ENCODE measurements at places on chromosomes 6 and 20.

DNA sequence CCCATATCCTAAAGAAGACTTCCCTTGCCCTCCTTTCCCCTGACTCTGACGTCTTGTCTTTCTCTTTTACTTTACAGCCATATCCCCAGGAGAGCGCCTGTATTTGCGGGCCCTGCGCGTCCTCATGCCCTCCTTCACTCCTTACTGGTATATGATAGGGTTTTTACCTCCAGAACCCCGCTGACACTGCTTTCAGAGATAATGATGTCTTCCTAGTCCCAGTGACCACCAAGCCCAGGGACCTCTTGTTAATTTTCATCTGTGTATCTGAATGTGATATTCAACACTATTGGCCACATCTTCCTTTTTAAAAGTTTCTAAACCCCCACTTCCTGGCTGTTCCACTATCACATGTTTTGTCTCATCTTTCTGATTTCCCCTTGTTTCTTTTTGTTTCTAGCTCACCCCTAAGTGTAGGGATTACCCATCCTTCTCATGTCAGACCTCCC, 102.0 kb downstream of the HIVEP1 start:
- DNase-seq = no peak

DNA sequence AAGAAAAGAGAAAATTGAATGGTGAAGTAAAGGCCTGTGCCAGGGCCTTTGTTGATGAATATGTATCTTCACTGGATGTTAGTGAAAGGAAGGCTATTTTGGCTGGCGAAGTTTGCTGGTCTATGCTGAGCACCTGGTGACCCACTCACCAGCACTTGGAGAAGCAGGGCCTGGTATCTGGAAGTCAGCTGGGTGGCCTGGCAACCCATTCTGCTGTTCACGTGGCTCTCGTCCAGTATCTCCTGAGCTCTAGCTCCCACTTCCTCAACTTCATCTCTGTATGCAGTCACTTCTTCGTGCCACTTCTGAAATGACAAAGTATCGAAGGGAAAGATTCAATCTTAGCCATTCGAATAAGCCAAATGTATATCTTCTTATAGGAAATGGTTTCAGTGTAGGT, 283.7 kb downstream of the SYNE1 start:
- no peak for DNase-seq

DNA sequence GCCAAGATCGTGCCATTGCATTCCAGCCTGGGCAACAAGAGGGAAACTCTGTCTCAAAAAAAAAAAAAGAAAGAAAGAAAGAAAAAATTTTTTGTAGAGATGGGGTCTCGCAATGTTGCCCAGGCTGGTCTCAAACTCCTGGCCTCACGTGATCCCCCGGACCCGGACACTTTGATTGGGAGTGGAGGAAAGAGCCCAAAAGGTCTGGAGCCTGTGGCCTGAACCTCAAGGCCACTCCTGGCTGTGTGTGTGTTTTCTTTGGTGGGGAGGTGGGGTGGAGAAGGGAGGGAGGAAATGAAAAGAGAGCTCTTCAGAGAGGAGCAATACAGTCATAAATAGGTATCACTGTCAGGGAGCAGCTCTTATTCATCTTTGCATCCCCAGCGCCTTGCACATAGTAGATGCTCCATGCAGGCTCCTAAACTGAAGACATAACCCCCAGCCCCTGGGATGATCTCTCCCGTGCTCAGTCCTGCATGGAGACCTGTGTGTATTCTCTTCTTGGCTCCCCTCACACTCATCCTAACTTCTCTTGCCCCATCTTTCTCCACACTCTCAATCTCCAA, 75.7 kb downstream of the FGD2 start:
- DNase-seq = no peak

DNA sequence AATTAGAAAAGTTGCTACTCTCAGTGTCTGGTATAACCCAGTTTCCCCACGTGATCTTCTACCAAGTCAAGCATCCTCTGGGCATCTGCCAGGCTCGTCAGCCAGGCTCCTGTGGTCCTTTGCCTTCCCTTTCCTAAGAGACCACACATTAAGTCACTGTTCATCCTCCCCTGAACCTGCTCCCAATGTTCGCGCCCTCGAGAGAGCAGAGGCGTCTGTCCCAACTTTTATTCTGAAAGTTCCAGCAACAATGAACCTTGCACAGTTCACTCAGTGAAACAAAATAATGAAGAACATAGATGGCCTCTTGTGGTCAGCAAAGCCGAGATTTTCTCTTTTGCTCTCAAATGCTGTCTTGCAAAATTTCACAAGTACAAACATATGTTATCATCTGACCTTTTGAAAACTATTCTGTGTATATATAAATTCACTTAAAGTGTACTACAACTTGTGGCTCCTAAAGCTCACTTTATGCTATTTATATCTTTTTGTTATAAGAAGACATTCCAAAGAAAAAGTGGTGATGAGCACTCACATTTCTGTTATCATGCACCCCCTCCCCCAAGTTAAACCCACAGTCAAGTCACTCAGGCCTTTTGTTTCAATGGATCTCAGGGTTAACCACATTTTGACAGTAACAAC, 39.2 kb upstream of the NHSL1 start:
- no peak for DNase-seq

GRCh38 chr6:134667111-134667510, 282.8 kb downstream of the ALDH8A1 start:
- no peak for DNase-seq

GRCh38 chr6:68339488-68340131, 295.5 kb upstream of the ADGRB3 start:
- no peak for DNase-seq

- no peak for DNase-seq
Measured at GRCh38 chr6:135798751-135799515, 52.6 kb upstream of the PDE7B start.

DNA sequence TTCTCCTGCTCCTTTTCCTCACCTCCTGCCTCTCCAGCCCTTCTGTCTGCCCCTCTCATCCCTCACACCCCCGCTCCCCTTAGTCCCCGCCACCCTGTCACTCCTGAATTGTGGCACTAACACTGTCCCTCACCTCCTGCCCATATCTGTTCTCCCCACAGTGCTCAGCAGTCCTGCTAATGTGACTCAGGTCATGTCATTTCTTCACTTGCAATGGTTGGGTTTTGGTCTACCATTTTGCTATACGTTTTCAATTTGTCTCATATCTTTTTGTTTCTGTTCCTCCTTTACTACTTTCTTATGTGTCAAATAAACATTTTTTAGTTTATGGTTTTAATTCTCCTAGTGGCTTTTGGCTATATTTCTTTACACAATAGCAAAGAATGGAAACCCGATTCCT, 1.3 kb upstream of the HLA-B start:
- DNase-seq = no peak

DNA sequence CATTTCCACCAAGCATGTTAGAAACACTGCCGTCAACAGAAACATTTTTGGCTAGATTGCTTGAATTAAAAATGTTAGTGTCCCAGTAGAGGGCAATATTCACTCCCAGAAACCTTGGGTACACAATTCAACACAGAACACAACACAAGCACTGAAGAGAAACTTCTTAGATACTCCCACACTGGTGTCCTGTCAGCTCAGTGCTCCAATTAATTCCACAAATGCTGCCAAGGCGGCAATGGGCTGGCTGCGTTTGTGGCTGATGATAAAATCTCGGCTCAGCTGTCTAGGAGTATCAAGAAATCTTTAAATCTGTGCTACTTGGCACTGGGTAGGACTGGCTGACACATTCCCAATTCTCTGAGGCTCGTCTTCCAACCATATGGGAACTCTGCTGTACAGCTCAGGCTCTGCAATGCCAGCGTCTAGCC, 39.3 kb downstream of the BEND3 start:
- DNase-seq = no peak

DNA sequence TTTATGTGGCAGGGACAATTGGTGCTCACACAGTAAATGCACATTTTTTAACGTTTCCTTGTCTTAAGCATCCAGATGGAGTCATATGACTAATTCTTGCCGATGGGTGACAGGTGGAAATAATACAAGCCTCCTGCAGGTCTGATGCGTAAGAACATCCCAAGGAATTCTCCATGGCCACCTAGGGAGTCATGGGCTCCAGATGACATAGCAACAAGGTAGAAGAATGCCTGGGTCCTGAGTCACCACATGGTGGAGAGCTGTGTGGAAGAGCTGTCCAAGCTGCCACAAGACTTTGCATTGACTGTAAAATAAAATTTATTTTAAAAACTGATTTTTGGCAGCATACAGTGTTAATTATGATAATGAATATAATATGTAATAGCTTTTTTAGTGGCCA, 77.0 kb upstream of the MAP3K7 start:
- no peak for DNase-seq

DNA sequence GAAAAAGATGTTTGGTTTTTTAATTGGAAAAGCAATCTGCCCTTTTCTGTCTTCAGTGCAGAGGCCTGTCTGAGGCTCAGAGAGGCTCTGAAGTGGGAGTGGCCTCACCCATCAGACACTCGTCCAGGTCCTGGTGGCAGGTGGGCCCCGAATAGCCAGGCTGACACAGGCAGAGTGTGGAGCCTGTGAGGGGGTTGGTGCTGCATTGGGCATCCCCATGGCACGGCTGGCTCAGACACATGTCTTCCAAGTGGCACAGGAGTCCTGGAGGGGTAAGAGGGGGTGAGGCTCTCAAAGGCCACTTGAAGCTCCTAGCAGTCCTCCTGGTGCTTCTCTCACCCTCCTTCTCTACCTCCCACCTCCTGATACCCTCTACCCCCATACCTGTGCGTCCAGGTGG, 3.8 kb downstream of the NOTCH4 start:
- no peak for DNase-seq

DNA sequence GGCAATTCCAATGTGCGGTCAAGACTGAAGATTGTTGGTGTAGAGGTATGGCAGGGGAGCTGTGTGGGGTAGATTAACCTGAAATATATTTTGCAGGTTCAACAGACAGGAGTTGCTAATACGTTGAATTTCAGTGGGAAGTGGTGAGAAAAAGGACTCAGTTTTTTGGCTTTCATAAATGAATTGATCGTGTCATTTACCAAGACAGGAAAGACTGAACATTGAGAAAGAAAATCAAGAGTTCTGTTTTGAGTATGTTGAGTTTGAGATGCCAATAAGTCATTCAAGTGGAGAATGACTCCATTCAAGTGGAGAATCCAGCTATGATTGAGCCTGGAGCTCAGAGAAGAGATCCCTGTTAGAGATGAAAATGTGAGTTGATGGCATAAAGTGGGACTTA, 31.1 kb downstream of the NFYA start:
- no peak for DNase-seq

DNA sequence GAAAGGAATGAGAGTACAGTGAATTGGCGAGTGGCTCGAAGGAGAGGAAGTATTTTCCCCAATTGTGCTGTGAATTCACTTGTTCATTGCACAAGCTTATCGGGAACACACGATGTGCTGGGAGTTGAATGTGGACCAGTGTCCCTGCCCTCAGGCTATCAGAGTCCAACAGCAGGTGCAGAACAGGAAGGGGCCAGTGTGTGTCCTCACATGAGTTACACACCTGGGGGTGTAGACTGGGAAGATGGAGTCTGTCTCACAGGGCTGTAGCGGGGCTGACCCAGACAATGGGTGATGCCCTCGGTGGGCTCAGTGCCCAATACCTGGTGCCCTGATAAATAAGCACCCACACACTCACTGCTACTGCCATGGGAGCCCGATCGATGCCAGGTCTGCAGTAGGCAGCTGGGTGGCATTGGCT, 14.4 kb downstream of the DUSP22 start:
- DNase-seq = no peak

DNA sequence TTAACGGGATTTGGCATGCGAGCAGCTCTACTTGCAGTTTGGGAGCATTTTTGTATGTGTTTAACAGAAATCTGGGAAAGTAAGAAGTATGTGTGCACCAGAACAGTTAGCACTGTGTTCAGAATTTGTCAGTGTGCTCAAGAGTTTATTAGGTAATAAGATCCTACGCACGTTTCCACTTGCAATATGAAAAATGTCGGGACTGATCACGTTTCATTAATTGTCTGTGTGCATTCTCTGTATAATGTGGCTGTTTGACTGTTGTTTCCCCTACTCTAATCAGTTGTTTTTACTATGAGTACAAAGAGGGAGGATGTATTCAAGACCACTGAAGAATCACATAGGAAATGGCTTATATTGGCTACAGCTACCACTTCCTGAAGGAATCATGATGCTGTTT, 349.7 kb upstream of the POU3F2 start:
- DNase-seq = no peak

GRCh38 chr6:136410201-136411024, 120.8 kb upstream of the BCLAF1 start:
- DNase-seq = no peak

GRCh38 chr20:56249244-56249955, 868 bp downstream of the MC3R start:
- DNase-seq = no peak

- DNase-seq = no peak
Measured at GRCh38 chr6:88705601-88706000, 257.8 kb downstream of the RNGTT start.

GRCh38 chr6:169173532-169174268, 79.9 kb downstream of the THBS2 start:
- no peak for DNase-seq

- DNase-seq = no peak
Measured at GRCh38 chr6:133376743-133377142, 135.6 kb downstream of the EYA4 start.

DNA sequence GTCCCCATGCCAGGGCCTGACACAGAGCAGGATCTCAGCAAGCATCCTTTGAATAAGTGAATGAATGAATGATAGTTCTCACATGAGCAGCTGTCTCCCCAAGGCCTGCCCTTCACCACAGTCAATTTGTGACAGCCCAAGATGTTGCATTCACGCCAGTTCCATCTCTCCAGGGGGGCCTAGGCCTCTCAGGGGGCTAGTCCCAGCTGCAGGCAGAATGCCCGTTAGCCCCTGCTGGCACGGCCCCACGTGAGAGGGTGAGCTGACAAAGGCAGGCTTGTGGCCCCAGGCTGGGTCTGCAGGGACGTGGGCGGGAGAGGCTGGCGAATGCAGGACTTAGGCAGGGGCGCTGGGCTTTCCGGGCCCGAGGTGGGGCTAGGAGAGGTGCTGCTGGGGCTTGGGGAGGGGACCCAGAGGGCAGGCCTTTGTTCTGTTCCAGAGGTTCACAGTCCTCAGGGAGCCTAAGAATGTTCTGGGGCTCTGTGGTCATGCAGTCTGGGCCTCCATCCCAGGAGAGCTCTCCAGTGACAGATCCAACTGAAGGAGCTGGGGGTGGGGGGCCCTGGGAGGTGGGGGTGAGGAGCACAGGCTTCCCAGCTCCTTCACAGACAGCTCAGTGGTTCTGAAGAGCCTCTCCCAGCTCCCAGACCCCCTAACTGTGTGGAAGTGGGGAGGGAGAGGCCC, 30.5 kb upstream of the TLDC2 start:
- no peak for DNase-seq

DNA sequence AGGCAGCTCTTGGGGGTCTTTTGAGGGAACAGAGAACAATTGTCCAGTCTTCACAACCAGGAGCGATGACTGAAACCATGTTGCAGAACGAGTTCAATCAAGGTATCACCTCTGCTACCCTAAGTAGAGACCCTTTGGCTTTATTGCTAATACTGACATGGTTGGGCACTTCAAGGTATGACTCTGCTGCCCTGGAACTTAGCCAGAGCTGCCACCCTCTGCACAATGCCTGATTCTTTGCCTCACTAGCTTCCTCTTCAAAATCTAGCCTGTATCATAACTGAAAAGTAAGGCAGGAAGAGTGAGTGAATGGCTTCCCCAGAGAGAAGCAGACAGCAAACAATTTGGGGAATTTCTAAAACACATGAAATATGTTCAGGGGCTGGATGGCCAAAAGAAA, 592.7 kb upstream of the NRSN1 start:
- no peak for DNase-seq

- DNase-seq = no peak
Measured at GRCh38 chr6:3061501-3061941, 6.8 kb upstream of the RIPK1 start.

- peak; percentile 87 for DNase-seq
Measured at GRCh38 chr6:25014791-25015560, 79.2 kb upstream of the RIPOR2 start.

All from naive thymus-derived CD8-positive, alpha-beta T cell (primary cell).